Left colon (tissue), 2 donors: ENCODE measurements at places on chromosomes 4 and X. TPM values are rescaled to one million over a fixed set of nuclear protein-coding genes. Genes with fewer than 3 reads are reported as not detected.

- no peak for DNase-seq
Observed at GRCh38 chrX:39144956-39145355, 343.7 kb downstream of the MID1IP1 start.

DNA sequence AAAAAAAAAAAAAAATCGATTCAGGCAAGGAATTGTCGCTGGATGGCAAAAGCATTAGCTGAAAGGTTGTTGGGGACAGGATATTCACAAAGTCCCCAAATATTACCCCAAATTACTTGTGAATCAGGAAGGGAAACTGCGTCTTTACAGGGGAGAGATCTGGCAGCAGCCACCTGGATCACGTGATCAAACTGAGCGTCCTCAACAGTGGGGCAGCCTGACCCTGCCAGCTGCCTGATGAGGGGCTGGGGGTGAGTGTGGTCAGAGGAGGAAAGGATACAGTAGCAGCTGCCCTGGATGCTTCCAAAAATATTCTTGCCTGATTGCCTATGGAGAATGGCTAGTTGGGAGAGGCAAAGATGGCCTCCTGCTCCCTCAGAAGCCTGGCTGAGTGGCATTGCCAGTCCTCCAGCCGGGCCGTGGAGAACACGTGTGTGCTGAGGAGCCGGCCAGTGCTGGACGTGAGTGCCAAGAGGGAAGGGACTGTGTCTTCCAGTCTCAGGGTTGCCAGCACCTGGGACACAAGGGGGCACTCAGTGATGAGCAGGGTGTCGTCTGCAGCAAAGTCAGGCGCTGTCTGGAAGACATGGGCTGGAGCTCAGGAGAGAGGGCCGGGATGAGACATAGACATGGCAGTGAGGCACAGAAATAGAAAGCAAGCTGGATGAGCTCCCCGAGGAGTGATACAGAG is 3.0 kb upstream of the LAGE3 start:
- DNase-seq: no peak

DCX gene
- 0.14 TPM for total RNA-seq

- DNase-seq: no peak
Observed at GRCh38 chr4:174012135-174012885, 271.2 kb downstream of the FBXO8 start.

TRAM1L1 gene
- 0.21 TPM for total RNA-seq

RNF150 gene
- total RNA-seq: 0.70 TPM

DNA sequence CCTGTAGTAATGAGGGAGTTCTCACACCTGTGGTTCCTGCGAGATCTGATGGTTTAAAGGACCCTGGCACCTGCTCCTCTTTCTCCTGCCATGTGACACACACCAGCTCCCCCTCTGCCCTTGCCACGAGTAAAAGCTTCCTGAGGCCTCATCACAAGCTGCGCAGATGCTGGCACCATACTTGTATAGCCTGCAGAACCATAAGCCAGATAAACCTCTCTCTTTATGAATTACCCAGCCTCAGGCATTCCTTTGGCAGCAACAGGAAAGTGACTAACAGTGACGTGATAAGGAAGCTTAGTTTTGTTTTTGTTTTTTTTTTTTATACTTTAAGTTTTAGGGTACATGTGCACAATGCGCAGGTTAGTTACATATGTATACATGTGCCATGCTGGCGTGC is 130.9 kb downstream of the AFAP1 start:
- no peak for DNase-seq

BOD1L1 gene
- total RNA-seq: 31.9 TPM

GRCh38 chrX:13377550-13377934 is 57.7 kb upstream of the ATXN3L start:
- DNase-seq: no peak

- DNase-seq: no peak
Observed at GRCh38 chr4:177450426-177451107, 8.3 kb upstream of the AGA start.

NSDHL gene
- 17.3 TPM for total RNA-seq
